Right cardiac atrium (tissue), 5 donors: ENCODE measurements at places on chromosomes 11 and 22. TPM values are rescaled to one million over a fixed set of nuclear protein-coding genes. Genes with fewer than 3 reads are reported as not detected.

TIGD3 gene
- total RNA-seq = 0.23 TPM

FLRT1 gene
- total RNA-seq = 0.92 TPM

UBE2L3 gene
- 38.8 TPM for total RNA-seq

- no peak for DNase-seq
Measured at GRCh38 chr22:48918585-48919186, 909.0 kb downstream of the BRD1 start.

DNA sequence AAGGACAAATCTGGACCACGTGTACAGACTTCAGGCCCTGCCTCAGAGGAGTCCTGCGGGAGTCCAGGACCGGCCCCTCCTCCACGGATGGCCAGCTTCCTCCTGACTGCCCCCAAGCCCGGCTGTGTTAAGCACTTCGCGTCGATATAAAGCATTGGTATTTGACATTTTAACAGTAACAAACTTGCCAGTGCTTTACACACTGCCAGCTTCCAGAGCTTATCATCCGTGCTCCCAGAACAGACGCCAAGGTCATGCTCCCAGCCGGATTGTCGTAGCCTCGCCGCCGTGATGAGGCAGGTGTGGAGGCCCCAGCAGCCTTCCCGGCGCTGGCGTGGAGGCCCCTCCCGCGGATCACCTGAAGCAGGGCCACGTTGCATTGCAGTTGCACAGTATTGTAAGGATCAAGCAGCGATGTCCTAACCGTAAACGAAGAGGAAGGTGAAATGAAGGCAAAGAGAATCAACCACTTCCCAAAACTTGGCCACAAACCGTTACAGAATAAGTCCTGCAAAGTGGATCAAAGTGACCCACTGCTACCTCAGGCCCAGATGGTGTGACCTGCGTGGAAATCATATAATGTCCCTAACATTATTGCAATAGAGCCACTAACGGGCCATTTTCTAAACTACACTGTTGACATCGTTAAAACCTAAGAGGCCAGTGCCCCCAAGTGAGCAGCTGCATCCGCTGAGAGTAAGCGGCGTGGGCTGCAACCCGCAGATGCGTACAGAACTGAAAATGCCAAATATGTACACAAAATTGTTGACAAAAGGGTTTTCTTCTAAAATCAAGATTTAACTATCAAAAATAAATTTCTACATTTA is 51.6 kb downstream of the CERK start:
- peak; percentile 73 for DNase-seq

- DNase-seq = no peak
Measured at GRCh38 chr11:101872171-101872882, 42.5 kb upstream of the CEP126 start.

- DNase-seq = no peak
Measured at GRCh38 chr11:2398664-2399355, 1.7 kb upstream of the TSSC4 start.

- peak; percentile 56 for DNase-seq
Measured at GRCh38 chr11:94533696-94534630, 9.8 kb upstream of the FUT4 start.

- peak; percentile 75 for DNase-seq
Measured at GRCh38 chr11:73204711-73205121, 13.4 kb upstream of the P2RY2 start.

GRCh38 chr11:102313238-102313940 is 3.9 kb upstream of the BIRC3 start:
- DNase-seq = no peak

DNA sequence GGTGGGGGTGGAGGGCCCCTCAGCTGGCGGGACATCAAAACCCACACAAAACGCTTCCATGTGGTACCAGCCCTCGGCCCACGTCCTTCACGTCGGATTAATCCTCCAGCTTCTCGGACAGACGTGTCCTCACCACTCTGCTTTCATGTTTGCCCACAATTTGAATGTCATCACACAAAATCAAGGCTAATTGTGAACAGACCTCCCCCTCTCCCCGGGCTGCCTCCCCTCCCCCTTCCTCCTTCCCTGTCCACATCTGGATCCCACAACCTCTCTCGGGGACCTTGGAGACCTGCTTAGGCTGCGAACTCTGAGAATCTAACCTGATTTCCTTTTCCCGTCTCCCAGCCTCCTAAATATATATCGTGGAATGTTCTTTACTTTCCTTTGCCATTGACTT is 262.9 kb downstream of the MN1 start:
- no peak for DNase-seq

DNA sequence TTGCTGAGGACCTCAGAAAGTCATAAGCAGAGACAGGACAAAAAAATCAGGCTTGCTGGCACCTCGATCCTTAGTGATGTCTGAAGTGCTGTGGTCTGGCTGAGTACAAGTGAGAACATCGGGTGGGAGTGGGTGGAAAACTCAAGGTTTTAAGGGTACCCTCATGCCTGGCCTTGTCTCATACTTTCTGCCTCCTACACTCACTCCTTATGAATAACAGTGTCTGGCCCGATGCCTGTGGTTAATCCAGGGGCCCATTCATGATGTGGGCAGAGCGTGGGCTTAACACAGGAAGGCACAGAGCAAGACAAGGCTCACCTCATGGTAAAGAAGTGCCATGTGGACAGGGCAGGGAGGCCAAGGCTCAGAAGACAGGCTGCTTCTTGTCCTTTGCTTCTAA is 11.0 kb upstream of the UCP3 start:
- no peak for DNase-seq
